NCI-H1694 treated with DMSO at 0.1 percent for 48 hours (cell line): ENCODE measurements at places on chromosomes 13 and 19.
A peak's percentile ranks its signal among the peaks of the same experiment; 100 is the strongest.

GRCh38 chr19:281156-281853, 9.9 kb downstream of the PLPP2 start:
- DNase-seq: no peak

DNA sequence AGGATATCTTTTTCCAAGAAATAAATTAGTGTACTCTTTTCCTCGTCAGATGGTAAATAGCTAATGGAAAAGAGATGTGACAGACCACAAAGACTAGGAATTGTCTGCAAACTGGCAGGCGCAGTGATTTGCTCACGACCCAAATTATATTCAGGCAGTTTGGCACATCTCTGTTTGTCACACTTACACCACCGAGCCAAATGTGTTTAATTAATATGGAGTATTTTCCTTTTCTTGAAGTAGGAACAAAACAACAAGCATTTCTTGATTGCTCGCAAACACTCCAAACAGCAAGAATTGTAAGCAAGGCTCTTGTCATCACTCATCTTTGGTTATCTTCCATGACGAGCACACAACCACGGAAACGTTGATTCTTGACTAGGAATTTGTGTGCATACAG, 884.2 kb downstream of the PCDH9 start:
- DNase-seq: no peak

DNA sequence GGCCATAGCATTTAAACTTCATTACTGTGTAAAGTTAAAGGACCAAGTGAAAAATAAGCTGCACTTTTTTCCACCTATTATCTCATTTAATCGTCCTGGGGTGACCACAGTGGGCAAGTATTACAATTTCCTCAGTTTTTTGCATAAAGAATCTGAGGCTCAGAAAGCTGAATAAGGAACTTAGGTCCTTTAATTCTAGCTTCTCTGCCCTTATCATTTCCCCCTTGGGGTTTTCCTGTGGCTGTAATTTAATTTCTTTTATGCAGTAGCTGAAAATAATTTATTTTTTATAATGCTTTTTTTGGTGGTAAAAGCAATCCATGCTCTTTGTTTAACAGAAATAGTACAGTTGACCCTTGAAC, 59.8 kb upstream of the RCBTB2 start:
- DNase-seq: no peak

- no peak for DNase-seq
These were observed 296.8 kb downstream of the EFNB2 start for GRCh38 chr13:106238690-106239089.

- no peak for DNase-seq
These were observed 58.1 kb upstream of the KLF2 start for GRCh38 chr19:16266586-16266942.

GRCh38 chr19:2648528-2648937, 54.0 kb downstream of the GNG7 start:
- peak; percentile 58 for DNase-seq

GRCh38 chr19:19077103-19077502, 13.3 kb downstream of the SLC25A42 start:
- DNase-seq: no peak

GRCh38 chr13:99959540-99960230, 11.9 kb downstream of the ZIC5 start:
- DNase-seq: no peak

DNA sequence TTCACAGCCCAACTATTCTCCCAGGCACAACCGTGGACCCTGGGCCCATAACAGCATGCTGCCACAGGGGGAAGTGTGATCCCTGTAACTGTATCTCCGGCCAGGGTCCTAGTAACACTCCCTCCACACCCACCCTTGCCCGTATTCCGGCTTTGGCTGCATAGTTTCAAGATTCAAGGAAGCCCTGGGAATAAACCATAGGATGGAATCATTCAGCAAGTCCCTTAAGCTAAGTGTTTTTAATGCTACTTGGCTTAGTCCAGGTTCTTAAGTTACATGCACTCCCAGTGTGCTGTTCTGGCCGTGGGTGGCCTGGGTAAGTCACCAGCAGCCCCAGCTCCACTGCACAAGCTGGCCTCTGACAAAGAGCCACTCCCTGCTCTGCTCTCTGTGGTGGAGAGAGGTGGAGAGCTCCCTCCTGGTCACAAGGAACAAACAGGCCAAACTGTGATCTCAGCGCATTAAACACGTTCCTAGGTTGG, 532.4 kb upstream of the SGCG start:
- DNase-seq: no peak
